Right renal pelvis (tissue), 4 donors: ENCODE measurements at places on chromosomes 16 and 17.
A peak's percentile ranks its signal among the peaks of the same experiment; 100 is the strongest.

DNA sequence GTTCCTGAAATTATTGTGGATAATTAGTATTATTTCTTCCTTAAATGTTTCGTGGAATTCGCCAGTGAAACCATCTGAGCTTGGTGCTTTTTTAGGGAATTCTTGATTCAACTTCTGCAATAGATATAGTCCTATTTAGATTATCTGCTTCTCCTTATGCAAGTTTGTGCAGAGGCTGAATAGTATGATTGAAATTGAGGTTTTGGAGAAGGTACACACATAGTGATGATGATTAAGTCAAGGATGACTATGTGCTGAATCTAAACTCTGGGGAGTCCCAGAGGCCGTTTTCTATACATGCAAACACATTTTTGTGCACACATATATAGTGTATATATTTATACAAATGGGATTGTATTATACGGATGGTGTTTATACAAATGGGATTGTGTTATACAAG, 5.2 kb upstream of the MYH4 start:
- DNase-seq, result no peak

DNA sequence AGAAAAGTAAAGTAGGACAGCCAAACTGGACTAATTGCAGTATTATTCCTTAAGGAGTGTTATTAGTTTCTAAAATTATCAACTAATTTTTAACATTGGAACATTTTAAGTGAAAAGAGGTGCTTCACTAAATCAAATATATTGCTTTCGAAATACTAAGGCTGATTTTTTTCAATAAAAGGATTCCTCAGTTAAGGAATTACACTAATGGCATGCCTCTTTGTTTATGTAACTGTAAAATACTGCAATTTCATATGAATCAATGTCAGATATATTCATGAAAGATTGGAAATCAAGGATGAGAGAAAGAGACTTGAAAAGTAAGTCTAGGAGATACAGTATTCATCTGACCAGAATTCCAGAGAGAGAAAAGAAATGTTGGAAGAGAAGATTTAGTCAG, 129.8 kb downstream of the TANC2 start:
- no peak for DNase-seq

DNA sequence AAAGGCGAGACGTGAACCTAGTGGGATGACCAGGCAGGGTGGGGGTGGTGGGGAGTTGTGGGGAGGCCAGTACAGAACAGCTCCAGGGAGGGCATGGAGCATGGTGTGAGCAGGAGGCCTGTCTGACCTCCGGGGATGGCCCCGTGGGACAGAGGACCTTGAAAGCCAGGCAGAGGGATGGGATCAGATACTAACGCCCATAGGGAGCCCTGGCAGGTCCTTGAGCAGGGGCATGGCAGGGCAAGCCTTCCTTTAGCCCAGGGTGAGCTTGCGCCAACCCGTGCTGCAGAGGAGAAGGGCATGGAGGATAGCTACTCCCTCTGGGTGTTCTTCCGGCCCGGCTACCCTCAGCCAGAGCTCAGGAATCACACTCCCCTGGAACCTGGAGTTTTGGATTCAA, 35.3 kb downstream of the TMEM235 start:
- no peak for DNase-seq

- DNase-seq, result no peak
These were observed 4.1 kb downstream of the RNF167 start for GRCh38 chr17:4944163-4944553.

DNA sequence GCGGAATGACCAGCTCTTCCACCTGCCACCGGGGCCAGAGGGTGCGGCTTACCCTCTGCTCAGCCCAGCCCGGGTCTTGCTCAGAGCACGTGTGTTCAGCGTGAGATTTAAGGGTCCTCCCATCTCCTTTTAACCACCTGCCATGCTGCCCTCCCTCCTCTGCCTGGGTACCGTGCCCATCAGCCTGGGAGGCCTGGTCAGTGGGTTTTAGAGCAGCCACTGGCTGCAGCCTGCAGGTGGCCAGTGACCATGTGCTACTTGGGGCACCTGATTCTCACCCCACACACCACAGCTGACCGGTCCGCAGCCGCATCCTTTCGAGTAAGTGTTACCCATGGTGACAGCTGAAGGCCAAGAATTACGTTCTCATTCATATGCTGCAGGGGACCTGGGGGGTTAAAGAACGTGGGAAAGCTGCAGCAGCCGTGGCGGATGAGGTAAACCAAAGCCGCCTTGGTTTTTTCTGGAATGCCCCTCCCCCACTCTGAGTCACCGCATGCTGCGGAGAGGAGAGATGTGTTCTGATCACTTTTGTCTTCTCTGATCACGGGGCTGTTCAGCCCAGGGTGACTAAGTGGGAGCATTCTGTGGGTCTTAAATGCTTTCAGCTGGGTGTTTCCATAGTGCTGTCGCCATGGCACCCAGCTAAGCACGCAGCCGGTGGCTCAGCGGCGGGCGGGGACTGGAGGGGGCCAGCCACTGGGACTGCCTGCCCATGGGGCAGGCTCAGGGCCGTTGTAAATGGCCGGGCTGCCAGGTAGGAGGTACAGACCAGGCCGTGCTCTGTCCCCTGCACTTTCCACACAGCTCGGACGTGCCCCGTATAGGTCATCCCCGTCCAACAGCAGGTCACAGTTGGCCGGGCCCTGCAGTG, 59.8 kb downstream of the BAIAP2 start:
- peak; percentile 74 for DNase-seq
